ENCODE measurements at places on chromosomes 5 and 9. TPM values are rescaled to one million over a fixed set of nuclear protein-coding genes. Genes with fewer than 3 reads are reported as not detected.

MTAP gene
- 46.0 TPM for total RNA-seq

FOXD4L6 gene
- total RNA-seq, result not detected

CD72 gene
- 8.0 TPM for total RNA-seq

DNA sequence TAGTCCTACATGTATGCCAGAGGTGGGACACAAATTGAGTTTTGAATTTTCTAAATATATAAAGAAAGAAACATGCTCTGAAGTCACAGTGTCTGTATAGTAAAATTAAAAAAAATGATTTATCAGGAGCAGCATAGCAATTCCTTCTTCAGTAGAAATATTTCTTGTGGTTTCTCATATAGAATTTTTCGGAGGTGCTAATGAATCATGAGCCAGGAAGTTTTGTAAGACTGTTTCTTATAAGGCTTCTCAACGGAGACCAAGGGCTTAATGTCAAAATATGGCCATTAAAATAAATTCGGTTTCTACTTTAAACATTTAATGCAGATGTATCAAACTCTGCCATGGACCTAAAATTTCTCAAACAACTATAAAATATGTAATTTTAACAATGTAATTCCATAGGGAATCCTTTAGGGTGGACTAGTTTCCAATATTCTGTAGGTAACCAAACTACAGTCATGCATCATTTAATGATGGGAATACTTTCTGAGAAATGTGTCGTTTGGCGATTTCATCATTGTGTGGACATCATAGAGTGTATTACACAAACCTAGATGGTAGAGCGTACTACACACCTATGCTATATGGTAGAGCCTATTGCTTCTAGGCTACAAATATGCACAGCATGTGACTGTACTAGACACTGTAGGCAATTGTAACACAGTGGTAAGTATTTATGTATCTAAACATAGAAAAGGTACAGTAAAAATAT lies 66.3 kb downstream of the ANKRD55 start:
- H3K4me1 ChIP-seq, result peaks cover 52% of the 10 kb centered on the region
- no peaks in the 10 kb centered on the region for H3K36me3 ChIP-seq
- no peak overlapping the region for H3K4me3 ChIP-seq
- H3K27ac ChIP-seq, result peak overlapping the region; percentile 15
- no peak for DNase-seq

CTXN3 gene
- total RNA-seq, result not detected

DNA sequence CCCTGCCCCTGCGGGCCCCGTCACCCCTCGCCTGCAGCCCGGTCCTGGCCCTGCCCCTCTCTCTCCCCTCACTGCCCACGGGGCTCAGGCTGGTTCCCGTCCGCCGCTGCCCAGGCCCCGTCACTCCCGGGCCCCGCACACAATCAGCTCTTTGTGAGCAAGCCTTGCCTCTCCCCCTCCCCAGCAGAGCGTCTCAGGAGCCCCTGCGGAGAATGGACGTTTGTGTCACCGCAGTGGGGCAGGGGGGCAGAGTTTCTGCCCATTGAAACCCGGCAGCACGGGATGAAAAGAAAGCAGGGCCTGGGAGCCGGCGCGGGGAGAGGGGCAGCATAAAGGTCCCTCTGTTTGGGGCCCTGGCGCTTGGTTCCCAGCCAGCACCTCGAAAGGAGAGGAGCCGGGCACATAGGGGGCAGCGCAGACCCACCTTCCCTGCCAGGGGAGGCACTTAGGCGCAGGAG lies 13.5 kb upstream of the NUP214 start:
- H3K4me1 ChIP-seq, result no peaks in the 10 kb centered on the region
- DNase-seq, result no peak
- H3K4me3 ChIP-seq, result no peak overlapping the region
- no peak overlapping the region for H3K27ac ChIP-seq
- no peaks in the 10 kb centered on the region for H3K36me3 ChIP-seq
